ENCODE measurements at places on chromosomes 7 and 10.

DNA sequence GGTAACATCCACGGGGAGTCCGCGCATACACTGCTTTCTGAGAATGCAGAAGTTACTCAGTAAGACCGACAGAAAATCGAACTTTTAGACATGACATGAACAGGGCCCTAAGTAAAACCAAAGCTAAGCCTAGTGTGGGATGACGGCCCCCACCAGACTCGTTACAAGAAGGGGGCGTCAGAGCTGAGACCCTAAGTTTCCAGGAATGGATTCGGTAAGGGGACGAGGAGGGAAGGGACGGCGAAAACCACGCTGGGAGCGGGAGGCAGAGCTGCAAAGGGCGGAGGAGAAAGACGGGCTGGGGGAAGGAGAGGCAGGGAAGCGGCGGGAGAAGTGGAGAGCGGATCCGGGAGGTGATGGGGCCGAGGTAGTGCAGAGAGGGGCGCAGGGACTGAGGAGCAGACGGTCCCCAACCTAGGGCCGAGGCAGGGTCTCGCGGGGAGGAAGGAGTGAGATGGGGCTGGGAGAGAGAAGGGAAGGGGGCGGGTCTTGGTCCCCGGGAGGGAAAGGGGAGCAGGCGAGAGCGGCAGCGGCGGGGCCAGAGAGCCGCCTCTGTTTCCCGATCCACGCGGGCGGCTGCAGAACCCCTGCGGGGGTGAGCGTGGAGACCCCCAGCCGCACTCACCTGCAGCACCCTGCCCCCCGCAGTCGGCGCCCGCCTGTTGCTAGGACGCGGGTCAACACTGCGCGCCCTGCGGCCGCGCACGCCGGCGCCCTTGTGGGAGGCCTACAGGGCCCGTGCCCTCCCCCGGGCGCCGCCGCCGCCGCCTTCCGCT is 513 bp downstream of the ODAD2 start:
- no peak for DNase-seq

- DNase-seq, result no peak
Observed at GRCh38 chr10:11530806-11531205, 80.6 kb downstream of the USP6NL start.

DNA sequence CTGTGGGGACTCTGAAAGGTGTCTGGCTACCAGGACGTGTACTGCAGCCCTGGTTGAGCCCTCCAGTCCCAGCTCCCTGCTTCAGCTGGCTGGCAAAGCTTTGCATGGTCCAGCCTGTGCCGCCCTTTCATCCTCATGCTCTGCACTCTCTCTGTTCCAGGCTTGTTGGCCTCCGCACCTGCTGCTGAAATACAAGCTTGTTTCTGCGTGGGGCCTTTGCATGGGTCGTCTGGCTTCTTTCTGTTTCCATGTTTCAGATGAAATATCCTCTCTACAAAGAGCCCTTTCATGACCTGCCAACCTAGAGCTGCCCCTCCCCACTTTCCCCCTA is 45.9 kb downstream of the TSPAN15 start:
- DNase-seq, result no peak

DNA sequence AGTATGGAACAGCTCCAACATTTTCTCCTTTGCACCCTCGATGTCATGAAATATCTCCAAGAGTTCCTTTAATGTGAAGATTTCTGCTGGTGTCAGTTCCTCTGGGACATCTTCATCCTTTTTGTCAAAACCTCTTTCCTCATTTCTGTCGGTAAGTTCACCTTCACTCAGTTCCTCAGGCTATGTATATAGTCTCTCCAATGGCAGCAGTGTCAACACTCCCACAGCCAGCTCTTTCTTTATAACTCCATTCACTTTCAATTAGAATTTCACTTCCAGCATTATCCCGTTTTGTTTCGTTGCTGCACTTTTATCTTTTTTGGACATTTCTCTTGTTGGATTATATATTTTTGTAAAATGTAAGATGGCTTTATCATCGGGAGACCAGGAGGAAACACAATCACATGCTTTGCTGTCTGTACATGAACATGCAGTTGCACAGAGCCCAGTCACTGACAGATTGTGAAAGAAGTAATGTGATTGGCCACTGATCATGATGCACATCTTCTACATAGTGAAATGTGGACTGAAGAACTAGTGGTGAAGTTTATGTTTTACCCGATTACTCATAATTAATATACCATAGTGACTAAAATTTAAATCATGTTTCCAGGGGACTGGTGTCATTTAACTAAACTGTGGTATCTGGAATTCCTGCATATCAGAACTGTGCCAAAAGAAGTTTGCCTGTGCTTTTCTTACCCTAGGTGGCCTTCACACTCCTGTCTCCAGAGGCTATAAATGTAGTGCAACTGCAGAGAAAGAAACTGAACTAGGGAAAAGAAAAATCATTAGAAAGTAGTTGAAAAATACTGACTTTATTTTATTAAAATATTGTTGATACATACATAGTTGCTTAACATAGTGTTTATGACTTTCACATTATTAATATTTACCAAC is 289.6 kb downstream of the PPP1R3A start:
- no peak for DNase-seq

DNA sequence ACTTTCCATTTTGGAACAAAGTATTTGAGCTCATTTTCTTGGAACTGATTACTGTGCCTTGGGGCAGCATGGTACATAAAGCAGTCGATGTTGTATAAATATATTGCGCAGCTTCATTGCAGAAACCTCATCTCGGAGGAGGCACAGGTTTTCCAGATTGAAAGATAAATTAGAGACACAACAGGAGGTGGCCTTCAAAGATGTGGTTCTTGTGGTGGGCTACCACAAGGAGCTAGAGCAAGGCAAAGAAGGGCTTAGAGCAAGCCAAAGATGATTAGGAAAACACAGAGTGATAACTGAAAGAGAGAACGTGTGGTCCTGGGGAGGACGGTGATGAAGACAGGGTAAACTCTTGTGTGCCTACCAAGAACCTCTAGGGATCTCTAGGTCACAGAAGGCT is 169.1 kb upstream of the TNS3 start:
- no peak for DNase-seq

DNA sequence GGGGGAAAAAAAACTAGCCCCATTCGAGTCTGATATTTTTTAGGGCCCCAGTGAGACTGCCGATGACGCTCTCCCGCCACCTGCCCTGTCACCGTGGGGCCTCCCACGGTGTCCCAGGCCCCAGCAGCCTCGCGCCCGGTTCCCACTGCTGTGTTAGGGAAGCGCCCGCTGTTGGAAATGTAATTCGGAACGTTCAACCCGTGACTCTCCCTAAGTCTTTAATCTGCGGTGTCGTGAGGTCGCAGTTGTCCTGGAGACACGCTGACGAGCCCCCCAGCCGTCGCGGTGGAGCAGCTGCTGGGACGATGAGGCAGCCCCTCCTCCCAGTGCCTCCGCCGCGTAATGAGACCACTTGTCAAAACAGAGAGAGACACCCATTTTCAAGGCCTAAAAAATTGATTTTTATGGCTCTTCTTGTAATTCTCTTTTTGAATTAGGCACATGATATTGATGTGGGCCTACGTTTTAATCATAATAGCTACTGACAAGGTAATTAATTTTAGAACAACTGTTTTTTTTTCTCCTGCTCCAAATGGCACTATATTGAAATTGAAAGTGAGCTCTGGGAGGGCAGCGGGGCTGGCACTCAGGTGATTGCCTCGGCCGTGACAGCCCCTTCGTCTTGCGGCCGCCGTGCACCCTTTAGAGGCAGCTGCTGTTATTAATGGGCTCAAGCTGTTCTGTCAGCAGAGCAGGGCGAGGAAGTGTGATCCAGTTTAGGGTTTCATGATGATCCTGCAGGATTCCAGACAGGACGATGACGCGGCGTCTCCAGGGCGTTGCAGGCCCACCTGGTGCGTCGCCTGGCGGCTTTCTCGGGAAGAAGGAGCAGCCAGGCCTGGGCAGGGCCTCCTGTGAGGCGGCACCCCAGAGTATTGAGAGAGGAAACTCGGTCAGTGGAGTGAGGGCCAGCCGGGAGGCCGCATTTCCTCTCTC is 63.3 kb downstream of the NKX6-2 start:
- DNase-seq, result no peak

- no peak for DNase-seq
Observed at GRCh38 chr7:4500812-4501211, 181.3 kb upstream of the FOXK1 start.

GRCh38 chr7:66629222-66630062 is 761 bp downstream of the KCTD7 start:
- no peak for DNase-seq

DNA sequence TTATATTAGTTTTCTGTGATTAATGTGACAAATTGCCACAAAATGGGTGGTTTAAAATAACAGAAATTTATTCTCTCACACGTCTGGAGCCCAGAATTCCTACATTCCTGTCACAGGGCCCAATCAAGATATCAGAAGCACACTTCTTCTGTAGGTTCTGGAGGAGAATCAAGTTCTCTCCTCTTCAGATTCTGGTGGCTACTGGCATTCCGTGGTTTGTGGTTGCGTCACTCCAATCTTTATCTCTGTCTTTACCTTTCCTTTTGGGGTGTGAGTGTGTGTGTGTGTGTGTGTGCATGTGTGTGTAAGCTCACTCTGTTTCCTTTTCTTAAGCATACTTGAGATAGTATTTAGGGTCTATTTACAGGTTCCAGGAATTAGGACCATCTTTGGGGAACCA is 115.5 kb upstream of the DKK1 start:
- DNase-seq, result no peak

- DNase-seq, result no peak
Observed at GRCh38 chr7:38594949-38595348, 36.2 kb downstream of the AMPH start.

- DNase-seq, result no peak
Observed at GRCh38 chr7:1317646-1318045, 85.0 kb downstream of the UNCX start.

- DNase-seq, result no peak
Observed at GRCh38 chr7:151838072-151838471, 38.8 kb downstream of the PRKAG2 start.

GRCh38 chr10:79983286-79983909 is 34.5 kb upstream of the SFTPD start:
- no peak for DNase-seq

DNA sequence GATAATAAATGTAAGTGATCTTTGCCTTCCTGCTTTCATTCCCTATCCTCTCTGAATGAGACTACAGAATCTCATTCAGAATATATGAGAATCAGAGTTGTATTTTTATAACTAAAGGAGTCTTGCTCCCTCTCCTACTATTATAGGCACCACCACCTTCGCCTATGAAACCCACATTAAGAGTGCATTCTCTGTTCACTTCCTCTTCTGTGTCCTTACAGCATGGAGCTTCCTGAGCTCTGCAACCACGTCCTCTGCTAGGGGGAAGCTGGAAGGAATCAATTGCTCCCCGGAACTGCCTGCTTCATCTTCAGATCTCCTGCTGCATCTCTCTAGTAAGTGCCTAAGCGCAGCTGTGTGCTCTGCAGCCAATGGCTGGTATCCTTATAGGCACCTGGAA is 820.7 kb downstream of the GRID1 start:
- no peak for DNase-seq

DNA sequence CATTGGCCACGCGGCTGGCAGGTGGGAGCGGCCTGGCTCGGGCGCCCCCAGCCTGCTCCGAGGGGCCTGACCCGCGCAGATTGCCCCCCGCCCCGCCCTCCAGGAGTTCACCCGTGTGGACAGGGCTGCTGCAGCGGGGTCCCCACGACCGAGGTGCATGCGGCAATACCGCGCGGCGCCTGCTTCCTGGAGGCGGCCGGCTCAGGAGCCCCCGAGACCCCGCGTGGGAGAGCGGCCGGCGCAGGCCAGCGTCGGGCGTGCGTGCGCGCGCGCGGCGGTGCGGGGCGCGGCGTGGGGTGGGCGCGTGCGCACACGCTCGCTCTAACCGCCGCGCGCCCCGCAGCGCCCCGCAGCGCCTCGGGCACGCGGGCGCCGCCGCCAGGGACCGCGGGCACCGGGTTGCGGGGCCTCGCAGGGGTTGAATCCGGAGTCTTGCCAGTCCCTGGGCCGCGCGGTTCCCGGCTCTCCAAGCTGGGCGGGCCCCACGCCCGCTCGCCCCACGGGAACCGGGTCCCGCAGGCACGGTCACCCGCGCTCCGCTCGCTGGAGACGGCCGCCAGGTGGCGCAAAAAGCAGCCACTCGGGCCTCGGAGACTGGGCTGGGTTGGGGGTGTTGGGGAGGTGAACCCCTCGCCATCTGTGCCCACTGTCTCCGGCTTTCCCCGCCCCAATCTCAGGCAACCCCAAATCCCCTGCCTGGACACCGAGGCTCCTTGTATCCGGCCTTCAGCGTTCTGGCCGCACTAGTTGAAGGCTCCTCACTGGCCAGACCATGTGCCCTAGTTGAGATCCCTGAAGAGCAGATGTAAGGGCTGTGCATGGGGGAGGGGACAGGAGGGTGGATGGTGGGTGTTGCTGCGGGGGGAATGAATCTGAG is 1.3 kb upstream of the ACHE start:
- DNase-seq, result peak; percentile 64

GRCh38 chr10:45241865-45242520 is 73.4 kb downstream of the OR13A1 start:
- no peak for DNase-seq

GRCh38 chr10:78371136-78371535 is 337.5 kb downstream of the RPS24 start:
- DNase-seq, result no peak

Measured in CD4-positive, alpha-beta T cell treated with Interleukin-2 at 100 ng/mL for 4 hours (primary cell).